ENCODE measurements at places on chromosomes 5 and 9.

GRCh38 chr9:133742849-133743444 is 4.8 kb upstream of the SARDH start:
- peak; percentile 95 for DNase-seq
- H3K27ac ChIP-seq, result no peak overlapping the region
- H3K4me1 ChIP-seq, result no peaks in the 10 kb centered on the region
- H3K27me3 ChIP-seq, result no peaks in the 10 kb centered on the region

DNA sequence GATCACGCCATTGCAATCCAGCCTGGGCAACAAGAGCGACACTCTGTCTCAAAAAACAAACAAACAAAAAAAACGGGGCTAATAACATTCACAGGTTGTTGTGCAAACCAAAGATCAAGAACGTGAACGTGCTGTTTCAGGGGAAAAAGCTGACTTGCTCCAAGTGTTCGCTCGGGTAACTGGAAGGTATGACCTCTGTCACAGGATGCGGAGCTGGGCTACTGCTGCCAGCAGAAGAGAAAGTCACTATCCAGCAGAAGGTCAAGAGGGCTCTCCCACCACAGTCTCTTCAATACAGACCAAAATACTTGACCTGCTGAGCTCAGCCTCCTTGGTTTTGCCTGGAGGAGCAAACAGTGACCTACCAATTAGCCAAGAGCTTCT is 59.7 kb downstream of the ABCA1 start:
- no peak overlapping the region for H3K27ac ChIP-seq
- H3K4me3 ChIP-seq, result no peak overlapping the region
- H3K36me3 ChIP-seq, result no peaks in the 10 kb centered on the region
- H3K27me3 ChIP-seq, result no peaks in the 10 kb centered on the region

- no peak overlapping the region for H3K4me3 ChIP-seq
- H3K27me3 ChIP-seq, result no peaks in the 10 kb centered on the region
- H3K27ac ChIP-seq, result no peak overlapping the region
- no peak for DNase-seq
Observed at GRCh38 chr5:104526866-104527265, 964.3 kb upstream of the NUDT12 start.

- no peak overlapping the region for H3K27ac ChIP-seq
- H3K27me3 ChIP-seq, result no peaks in the 10 kb centered on the region
- H3K4me1 ChIP-seq, result peaks cover 4% of the 10 kb centered on the region
- DNase-seq, result no peak
- no peaks in the 10 kb centered on the region for H3K36me3 ChIP-seq
Observed at GRCh38 chr9:108270051-108270450, 585.7 kb downstream of the ACTL7B start.

- H3K4me1 ChIP-seq, result no peaks in the 10 kb centered on the region
- H3K4me3 ChIP-seq, result no peak overlapping the region
- no peak for DNase-seq
- H3K36me3 ChIP-seq, result no peaks in the 10 kb centered on the region
Observed at GRCh38 chr9:107274096-107274495, 9.0 kb upstream of the RAD23B start.

DNA sequence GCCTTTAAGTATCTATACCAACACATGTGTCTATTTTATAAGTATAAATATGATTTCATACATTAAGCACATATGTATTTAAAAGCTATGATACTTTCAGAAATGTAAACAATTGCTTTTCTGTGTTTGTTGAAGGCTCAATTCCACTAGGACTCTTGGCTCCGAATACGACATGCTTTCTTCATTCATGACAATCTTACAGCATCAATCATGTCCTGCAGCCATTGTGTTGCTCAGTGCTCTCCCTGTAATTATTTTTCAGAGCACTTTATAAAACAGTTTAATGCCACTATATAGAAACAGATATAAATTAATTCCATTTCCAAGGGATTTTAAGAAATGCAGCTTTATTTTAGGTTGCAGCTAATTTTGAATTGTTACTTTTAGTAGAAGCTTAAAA is 167.3 kb downstream of the TAF11L14 start:
- no peak for DNase-seq
- no peak overlapping the region for H3K27ac ChIP-seq
- H3K4me3 ChIP-seq, result no peak overlapping the region
- no peaks in the 10 kb centered on the region for H3K27me3 ChIP-seq
- H3K36me3 ChIP-seq, result no peaks in the 10 kb centered on the region
- H3K4me1 ChIP-seq, result peaks cover 2% of the 10 kb centered on the region

DNA sequence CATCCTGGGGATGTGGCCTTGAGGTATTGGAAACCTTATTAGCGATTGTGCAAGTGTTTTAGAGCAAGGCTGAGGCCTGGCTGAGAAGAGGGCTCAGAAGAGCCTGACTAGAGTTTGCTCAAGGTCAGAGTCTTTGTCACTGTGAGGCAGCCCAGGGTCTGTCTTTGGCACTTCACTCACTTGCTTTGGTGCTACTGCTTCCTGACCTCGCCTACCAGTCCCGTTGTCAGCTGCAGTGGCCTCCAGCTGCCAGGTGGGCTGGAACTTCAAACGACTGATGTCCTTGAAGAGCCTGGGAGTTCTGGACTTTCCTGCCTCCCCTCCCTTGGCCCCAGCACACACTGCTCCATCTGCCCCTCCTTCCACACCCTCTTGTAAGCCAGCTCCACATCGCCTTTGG is 228.0 kb downstream of the SNX18 start:
- no peaks in the 10 kb centered on the region for H3K27me3 ChIP-seq
- no peak for DNase-seq
- H3K27ac ChIP-seq, result no peak overlapping the region
- no peaks in the 10 kb centered on the region for H3K36me3 ChIP-seq
- no peak overlapping the region for H3K4me3 ChIP-seq
- no peaks in the 10 kb centered on the region for H3K4me1 ChIP-seq

DNA sequence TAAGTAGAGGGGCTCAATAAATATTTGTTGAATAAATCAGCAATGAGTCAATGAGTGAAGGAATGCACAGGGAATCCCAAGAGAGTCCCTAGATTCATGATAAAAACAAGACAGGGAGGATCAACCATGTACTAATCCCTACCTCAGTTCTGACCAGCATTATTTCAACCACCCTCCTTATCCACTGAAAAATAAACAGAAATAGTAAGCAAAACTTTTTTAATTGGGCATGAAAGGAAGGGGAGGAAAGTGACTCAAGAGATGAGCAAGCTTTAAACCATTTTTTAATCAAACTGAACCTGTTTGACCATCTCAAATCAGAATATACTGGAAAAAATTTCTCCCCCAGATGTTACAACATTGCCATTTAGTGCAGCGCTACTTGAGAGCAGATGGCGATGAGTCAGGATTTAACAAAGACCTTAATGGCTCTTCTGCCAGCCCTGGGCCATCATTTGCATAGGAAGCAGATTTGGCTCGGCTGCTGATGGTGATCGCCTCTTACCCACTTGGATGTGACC is 194.8 kb upstream of the SLC30A5 start:
- no peaks in the 10 kb centered on the region for H3K27me3 ChIP-seq
- DNase-seq, result peak; percentile 77
- no peak overlapping the region for H3K27ac ChIP-seq
- no peaks in the 10 kb centered on the region for H3K36me3 ChIP-seq

DNA sequence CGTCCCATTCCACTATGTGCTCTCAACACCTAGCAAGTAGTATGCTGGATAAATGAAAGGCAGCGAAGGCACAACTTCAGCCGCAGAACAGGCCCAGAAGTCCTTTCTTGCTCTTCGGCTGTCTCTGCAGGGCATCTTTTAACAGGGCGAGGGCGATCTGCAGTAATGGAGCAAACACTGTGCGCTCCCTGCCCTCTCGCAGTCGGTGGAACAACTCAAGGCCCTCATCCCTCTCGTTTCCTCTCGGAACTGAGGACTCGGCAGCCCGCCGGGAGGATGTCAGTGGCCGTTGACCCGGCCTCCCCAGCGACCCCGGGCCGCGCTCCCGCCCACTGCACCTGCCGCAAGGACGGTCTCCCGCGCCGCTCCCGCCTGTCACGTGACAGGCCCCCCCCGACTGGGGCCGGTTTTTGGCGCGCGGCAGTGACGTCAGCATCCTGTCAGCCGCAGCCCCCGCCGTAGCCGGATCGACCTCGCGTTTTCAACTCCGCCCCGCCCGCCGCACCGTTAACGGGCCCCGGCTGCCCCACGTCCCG is 1.1 kb downstream of the ZNF367 start:
- no peaks in the 10 kb centered on the region for H3K4me1 ChIP-seq
- no peak overlapping the region for H3K27ac ChIP-seq
- no peaks in the 10 kb centered on the region for H3K36me3 ChIP-seq
- H3K4me3 ChIP-seq, result peak overlapping the region; percentile 90
- no peaks in the 10 kb centered on the region for H3K27me3 ChIP-seq

DNA sequence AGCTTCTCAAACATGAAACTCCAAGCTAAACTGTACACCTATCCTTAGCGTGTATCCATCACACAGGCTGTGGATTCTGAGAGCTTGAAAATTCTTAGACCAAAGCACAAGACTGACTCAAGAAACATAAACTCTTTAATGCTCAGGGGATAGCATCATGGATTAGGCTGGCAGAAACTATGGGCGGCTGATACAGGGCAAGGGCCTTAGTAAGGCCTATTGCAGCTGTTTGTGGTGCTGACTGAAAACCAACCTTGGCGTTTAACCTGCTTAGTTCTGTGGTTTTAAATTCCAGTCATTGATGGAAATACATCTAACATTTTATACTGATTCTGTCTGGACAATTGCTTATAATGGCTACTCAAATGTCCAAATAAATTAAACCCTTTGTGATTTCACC is 183.7 kb downstream of the TLR4 start:
- no peaks in the 10 kb centered on the region for H3K27me3 ChIP-seq
- no peaks in the 10 kb centered on the region for H3K4me1 ChIP-seq
- no peak overlapping the region for H3K27ac ChIP-seq

- H3K36me3 ChIP-seq, result no peaks in the 10 kb centered on the region
- H3K4me1 ChIP-seq, result no peaks in the 10 kb centered on the region
- no peaks in the 10 kb centered on the region for H3K27me3 ChIP-seq
- peak; percentile 67 for DNase-seq
Observed at GRCh38 chr5:136006761-136007251, 22.0 kb upstream of the TGFBI start.

GRCh38 chr9:108889649-108890067 is 27.6 kb downstream of the ACTL7A start:
- peaks cover 4% of the 10 kb centered on the region for H3K36me3 ChIP-seq
- no peak overlapping the region for H3K27ac ChIP-seq
- no peak overlapping the region for H3K4me3 ChIP-seq
- H3K27me3 ChIP-seq, result no peaks in the 10 kb centered on the region
- peak; percentile 18 for DNase-seq
- no peaks in the 10 kb centered on the region for H3K4me1 ChIP-seq

DNA sequence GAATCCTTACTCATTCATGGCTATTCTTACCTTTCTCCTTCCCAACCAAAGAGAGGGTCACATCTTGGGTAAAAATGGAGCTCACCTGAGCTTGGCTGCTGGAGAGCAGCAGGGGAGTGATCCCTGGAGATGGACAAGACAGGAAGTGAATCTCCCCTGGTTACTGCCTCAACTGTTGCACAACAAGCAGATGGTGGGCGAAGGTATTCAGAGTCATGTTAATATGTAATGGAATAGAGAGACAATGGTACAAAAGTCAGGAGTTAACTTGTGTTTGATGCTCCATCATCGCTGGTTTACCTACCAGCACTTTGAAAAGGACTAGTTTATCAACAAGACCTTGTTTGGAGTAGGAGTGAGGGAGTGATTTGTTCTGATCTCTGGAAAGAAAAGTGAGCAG is 13.0 kb upstream of the PLPP1 start:
- H3K27ac ChIP-seq, result no peak overlapping the region
- H3K4me1 ChIP-seq, result no peaks in the 10 kb centered on the region
- no peaks in the 10 kb centered on the region for H3K27me3 ChIP-seq
- no peak for DNase-seq
- no peak overlapping the region for H3K4me3 ChIP-seq

All from mesendoderm (in vitro differentiated cells).